ENCODE measurements at places on chromosomes 4 and X.

GRCh38 chrX:151397741-151398070 lies 700 bp downstream of the VMA21 start:
- DNase-seq, result no peak

DNA sequence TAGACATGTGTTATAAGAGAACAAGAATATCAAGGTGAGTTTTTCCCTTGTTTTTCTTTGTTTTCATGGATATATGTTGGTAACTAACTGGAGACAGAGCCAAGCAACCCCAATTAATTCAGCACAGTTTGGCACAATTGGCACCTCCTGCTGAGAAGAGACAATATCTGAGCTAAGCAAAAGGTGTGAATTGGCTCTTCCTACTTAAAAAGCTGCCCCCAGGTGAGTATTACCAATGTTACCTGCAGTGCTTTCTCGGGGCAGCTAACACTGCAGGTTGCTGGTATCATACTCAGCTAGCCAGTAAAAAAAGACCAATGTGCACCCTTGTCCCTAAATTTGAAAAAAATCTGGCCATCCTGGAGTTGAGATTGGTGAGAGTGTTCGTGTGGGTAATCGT lies 871.2 kb upstream of the TENM3 start:
- DNase-seq, result no peak

GRCh38 chrX:154724993-154725756 lies 25.7 kb downstream of the GAB3 start:
- DNase-seq, result no peak

GRCh38 chrX:130975947-130976346 lies 72.9 kb upstream of the ENOX2 start:
- DNase-seq, result no peak

DNA sequence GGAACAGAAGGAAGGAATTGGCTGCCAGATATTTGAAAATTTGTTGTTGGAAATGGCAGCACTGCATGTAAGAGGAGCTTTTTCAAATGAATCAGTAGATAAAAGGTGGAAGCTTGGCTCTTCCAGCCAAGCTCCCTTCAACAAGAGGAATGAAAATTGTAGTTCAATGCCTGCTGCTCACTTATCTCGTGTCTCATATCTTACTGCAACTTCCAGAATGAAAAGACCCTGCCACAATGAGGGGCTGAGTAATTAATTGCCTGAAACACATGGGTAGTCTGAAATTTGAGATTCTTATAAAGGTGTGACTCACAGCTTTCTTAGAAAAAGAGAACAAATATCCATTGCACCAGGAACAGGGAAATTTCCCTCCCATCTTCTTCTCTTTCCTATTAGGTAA lies 53.0 kb downstream of the HAND2 start:
- DNase-seq, result no peak

GRCh38 chrX:69285881-69286564 lies 120.8 kb upstream of the PJA1 start:
- peak; percentile 11 for DNase-seq

GRCh38 chrX:108033890-108034289 lies 11.0 kb upstream of the VSIG1 start:
- DNase-seq, result no peak

DNA sequence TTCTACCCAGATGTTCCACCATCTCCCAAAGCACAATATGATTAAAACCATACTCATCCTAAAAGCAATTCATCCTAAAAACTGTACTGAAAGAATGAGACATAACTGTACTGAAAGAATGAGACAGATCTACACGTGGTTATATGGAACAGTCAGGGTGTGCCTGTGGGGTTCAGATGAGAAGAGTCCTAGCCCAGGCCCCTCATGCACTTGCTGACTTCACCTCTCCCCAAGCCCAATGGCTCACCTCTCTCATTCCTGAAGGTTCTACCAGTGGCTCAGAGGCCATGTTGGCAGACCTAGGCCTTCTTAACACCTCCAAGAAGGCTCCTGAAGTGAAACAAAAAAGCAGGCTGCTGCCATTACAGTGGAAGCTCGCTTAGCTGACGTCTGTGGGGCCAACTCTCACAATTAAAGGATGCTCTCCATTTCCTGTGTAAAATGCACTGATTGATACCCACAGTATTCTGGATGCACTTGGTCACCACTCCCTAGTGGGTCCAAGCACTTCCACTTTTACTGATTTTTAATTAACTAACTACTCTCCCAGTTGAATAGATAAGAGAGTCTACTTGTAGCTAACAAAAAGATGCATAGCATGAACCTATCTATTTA lies 3.8 kb downstream of the PLAC1 start:
- DNase-seq, result no peak

DNA sequence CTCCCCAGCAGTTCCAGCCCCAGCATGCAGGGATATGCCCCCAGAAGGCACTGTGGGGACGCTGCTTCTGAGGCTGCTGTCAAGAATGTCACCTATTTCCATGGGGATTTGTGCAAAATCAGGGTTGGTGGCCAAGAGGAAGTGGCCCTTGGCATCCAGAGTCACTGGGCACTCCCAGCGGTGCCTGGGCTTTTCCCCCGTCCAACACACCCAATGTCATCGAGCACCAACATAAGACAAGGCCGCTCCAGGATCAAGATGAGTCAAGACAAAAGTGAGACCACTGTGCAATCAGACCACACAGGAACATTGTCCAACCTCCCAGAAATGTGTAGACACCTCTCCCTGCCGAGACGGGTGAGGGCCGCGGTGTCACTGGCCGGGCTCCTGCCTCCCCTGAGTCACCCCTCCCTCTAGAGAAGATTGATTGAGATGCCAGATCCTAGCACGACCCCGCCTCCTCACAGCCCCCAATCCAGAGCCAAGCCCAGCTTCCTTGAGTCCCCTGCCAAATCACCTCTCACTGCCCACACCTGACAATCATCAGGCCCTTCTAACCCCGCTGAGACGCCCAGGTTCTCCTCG lies 194.3 kb downstream of the AFAP1 start:
- DNase-seq, result no peak

DNA sequence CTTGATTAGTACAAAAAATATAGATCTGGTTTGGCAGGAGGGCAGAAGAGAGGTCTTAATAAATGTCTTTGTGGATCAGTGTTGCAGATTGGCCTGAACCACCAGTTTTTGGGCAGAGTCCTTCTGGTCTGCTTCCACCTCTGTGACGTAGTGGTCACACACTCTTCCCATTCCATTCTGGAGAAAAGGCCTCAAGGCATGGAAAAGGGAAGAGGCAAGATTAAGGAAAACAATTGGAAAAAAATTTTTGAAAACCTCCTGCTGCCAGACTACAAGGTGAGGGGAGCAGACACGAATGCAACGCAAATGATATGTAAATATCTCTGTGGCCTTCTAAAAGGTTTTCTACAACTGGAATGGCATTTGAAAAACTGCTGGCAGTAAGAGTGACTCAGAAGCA lies 24.3 kb upstream of the FAM47C start:
- DNase-seq, result no peak

DNA sequence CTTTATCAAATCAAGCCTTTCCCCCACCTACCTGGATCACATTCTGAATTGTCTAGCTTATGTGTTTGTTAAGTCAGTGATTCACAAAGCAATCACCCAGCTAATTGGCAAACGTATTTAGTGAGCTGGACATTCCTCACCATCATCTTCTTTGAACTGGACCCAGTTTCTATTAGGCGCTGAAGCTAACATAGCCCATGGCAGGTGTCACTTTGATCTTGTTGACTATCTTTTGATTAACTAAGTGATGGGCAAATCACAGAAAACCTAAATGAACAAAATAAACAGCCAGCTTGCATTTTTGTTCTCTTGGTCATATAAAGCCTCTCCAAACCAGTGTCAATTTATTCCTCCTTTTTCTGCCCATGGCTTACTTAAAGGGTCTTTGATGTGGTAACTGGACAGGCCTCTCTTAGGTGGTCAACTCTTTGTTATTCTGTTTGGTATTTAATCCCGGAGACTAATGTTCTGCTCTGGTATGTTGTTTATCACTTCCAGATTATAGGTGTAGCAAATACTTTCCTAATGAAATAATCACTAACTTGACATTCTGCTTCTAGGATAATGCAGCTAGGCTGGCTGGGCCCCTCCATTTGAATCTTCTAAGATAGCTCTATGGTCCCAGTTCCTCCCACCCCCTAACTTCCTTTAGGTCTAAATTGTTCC lies 105.3 kb upstream of the SMIM10 start:
- no peak for DNase-seq

DNA sequence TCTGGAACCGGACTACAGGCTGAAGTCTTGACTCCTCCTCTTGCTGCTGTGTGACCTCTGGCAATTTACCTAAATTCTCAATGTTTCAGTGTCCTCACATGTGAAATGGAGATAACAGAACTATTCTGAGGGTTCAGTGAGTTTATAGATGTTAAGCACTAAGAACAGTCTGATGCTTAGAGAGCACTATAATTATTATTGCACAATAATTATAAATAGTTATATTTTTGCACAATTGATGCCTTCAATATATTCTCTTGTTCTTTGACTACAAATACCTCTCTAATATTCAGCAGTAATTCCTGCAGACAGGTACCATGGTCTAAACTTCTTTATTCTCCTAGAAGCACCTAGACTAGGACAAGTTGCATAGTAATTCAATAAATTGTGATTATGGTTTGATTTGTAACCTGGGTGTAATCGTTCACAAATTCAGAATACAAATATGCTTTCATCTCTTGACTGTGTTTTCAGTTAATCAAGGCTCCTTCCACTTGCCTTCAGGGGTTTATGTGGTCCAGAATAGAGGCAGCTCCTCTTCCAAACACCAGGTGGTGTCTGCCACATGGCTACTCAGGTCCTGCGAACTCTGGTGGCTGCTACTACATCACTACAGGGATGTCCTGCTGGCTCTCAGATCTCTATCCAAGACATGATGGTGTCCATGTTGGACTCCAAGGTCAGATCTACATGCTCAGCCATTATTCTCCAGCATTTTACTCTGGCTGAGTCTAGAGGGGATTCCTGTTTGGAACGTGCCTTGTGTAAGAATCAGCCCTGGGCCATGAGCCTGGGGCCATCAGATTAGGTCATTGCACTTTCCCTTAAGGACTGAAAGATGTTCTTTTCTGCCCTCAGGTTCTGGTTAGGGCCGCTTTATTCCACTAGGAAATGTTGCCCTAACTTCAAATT lies 103.4 kb downstream of the QRFPR start:
- no peak for DNase-seq

GRCh38 chr4:152281211-152281610 lies 254.7 kb downstream of the FBXW7 start:
- no peak for DNase-seq

DNA sequence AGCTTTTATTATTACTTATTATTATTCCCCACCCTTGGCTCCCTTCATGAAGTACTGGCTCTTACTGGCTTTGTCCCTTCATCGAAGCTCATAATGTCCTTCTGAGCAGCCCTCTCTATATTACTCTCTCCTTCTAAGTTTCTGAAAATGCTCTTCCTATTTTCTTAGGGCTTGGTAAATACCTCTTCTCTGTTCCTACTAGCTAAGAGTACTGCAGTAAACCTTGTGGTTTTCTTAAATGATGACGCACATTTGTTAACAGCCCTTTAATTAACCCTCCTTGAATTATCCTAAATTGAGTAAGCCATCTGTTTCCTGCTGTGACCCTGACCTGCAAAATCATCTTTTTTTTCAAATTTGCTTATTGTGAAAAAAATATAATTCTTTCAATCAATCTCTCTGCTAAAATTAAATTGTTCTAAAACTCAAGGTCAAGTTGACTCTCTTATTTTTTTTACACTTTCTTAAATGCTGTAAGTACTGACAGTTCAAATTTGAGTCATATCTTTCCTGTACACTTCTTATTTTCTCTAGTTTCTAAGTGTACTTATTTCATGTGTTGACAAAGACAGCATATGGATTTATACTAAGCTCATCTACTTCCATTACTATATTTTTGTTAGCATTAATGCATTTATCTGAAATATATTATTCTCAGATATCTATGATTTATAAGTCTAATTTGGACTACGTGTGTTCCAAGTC lies 148.9 kb downstream of the ADAM29 start:
- DNase-seq, result no peak

GRCh38 chrX:31112226-31112999 lies 40.6 kb upstream of the FTHL17 start:
- no peak for DNase-seq

- no peak for DNase-seq
Measured at GRCh38 chrX:24651783-24652182, 4.6 kb upstream of the PCYT1B start.

DNA sequence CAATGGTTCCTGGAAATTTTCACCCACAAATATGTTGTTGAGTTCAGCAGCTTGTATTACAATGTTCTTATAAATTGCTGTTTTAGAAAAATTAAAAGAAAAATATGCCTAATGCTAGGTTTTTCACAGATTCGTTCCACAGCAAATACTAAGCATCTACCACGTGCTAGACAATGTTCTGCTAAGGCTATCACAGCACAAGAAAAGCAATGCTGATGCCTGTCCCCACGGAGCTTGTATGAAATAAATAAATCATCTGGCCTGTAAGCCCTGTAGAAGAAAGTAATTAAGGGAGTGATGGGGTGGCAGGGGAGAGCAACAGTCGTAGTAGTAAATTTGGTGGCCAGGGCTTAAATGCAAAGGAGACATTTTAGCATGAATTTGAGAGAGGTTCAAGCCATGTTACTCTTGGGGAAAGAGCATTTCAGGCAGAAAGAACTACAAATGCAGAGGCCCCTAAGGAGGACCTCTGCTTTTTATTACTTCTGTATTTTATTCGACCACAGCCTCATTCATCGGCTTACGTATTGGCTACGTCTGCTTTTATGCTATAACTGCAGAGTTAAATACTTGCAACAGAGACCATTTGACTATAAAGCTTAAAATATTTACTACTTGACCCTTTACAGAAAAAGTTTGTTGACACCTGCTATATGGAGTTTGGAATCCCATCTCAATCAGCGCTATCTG lies 36.3 kb downstream of the ARAP2 start:
- DNase-seq, result no peak

GRCh38 chr4:35939751-35940150 lies 304.6 kb downstream of the ARAP2 start:
- DNase-seq, result no peak

DNA sequence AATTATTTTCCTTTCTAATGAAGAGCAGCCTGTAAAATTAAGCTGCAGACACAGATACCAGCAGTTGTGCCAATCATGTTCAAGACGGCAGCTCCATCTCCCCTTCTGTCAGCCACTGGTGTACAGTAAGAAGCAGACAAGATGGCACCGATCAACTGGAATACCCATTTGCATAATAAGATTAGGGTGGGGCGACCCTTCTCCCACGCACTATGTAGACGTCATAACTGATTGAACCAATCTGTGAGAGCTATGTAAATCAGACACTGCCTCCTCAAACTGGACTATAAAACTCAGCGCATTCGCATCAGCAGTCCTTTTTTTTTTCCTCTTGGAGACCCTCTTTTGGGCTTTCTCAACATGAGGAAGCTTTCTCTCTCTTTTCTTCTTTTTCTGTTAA lies 40.4 kb upstream of the INTS6L start:
- no peak for DNase-seq

GRCh38 chrX:15474028-15474427 lies 19.1 kb downstream of the PIR start:
- DNase-seq, result no peak

DNA sequence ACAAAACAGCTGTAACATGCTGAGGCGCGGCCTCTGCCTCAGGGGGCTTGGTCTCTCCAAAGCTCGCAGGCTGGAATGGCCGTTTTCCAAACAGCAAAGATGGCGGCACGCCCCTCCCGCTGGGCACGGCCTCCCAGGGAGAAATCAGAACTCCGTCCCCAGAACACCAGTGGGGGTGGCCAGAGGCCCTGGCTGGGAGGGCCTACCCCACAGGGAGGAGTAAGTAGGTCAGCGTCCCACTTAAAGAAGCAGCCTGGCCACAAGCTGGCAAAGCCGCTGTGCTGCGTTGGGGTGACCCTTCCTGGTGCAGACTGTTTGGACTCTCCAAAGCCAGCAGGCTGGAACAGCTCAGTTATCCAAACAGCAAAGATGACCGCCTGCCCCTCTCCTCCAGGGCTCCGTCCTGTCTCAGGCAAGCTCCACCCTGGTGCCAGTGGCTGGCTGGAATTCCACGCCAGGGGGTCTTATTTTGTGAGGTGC lies 862.8 kb downstream of the TRIML1 start:
- no peak for DNase-seq

Data from stimulated activated CD4-positive, alpha-beta T cell treated with anti-CD3 and anti-CD28 coated beads, Interleukin-15, amount 100 ng/mL, for 1 hour (primary cell).